ENCODE measurements at places on chromosomes 2 and 18.

DNA sequence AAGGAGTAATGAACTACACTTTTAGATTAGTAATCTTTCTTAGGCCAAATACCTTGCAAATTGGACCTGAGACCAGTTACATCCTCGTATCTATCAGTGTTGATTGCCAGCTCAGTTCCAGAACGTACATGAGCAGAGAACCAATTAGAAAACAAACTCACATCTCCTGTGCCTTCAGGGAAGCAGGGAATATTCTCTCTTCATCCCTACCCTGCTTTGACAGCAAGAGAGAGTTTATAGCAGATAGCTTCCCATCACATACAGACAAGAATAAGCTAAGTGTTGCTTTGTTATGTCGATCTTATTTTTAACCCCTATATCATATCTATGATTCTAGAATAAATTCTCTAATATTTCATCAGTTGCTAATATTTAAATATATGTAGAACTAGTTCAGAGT lies 181.8 kb downstream of the DSC3 start:
- no peak for DNase-seq

GRCh38 chr2:156445296-156446220 lies 9.4 kb downstream of the GPD2 start:
- DNase-seq: peak; percentile 92

GRCh38 chr18:55863391-55863706 lies 275.4 kb upstream of the TCF4 start:
- no peak for DNase-seq

GRCh38 chr2:173978447-173978846 lies 13.3 kb upstream of the SP3 start:
- peak; percentile 17 for DNase-seq

GRCh38 chr18:46406539-46406932 lies 250.5 kb downstream of the LOXHD1 start:
- DNase-seq: no peak

DNA sequence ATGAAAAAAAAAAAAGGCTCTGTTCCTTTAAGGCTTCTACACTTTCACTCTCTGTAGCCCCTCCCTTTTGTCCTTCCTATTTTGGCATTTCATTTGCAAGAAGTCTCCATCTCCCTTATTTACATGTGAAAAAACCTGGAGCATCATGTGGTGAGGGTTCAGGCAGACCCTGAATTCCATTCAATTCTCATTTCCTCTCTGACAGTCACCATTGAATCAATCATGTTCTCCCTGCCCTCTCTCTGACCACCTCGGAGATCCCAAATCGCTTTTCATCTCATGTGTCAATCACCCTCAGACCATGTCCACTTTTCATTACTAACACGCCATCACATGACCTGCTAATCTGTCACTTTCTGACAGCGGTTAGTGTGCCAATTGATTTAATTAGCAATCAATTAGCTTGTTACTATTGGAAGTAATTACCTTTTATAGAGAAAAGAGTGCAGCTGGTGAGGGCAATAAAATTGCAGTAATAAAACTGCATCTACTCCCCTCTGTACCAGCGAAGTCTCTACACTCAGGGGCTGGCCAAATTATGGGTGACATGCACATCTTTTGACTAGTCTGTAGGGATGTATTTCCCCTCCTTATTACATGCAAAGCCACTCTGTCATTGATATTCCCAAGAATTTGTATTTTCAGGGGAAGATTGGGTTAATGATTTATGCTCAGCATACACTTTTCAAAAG lies 317.4 kb downstream of the EN1 start:
- no peak for DNase-seq

DNA sequence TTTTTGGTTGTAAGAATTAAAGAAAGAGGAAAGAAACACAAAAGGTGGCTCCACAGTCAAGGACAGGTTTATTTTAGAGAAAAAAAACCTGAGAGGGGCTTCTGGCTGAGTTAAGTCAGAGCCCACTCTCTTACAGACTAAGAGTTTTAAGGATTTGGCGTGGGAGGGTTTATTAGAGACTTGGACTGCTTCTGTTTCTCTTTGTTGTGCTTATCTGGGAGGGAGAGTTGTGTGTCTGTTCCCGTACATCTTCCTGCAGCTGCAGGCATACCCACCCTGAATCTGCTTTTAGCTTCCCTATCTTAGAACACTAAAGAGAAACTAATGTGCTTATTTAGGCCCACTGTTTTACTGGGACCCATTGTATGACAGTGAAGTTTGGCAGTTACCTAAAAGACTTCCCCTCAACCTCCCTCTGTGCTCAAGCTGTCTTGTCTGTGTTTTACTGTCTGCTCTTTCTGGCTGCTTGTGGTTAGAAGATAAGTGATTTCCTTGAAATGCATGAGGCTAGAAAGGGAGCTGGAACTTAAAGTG lies 2.7 kb downstream of the RSAD2 start:
- no peak for DNase-seq

DNA sequence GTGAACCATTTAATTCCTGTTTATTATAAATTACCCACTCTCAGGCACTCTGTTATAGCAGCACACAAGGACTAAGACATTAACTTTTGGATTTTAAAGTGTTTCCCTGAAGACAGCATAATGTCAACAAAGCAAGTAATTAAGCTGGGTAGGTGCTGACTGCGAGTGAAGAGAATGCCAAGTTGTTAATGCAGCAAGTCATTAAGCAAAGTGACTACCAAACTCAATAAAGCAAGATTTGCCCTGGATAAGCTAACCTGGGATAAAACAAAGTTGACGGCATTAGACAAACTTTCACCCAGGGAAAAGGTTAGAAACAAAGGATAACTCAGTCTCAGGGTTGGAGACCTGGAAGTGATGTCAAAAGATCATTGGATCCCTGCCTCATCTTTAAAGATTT lies 28.4 kb upstream of the NABP1 start:
- DNase-seq: no peak

- no peak for DNase-seq
Measured at GRCh38 chr2:26847655-26848335, at the start of gene DPYSL5. TSS of gene DPYSL5 (plus strand) at chr2:26848132. CDS start at chr2:26898500, 50,368 bp downstream.

GRCh38 chr18:9552191-9552590 lies 62.2 kb downstream of the PPP4R1 start:
- no peak for DNase-seq
